ENCODE measurements at places on chromosomes 11 and 22. TPM values are rescaled to one million over a fixed set of nuclear protein-coding genes. Genes with fewer than 3 reads are reported as not detected.

DNA sequence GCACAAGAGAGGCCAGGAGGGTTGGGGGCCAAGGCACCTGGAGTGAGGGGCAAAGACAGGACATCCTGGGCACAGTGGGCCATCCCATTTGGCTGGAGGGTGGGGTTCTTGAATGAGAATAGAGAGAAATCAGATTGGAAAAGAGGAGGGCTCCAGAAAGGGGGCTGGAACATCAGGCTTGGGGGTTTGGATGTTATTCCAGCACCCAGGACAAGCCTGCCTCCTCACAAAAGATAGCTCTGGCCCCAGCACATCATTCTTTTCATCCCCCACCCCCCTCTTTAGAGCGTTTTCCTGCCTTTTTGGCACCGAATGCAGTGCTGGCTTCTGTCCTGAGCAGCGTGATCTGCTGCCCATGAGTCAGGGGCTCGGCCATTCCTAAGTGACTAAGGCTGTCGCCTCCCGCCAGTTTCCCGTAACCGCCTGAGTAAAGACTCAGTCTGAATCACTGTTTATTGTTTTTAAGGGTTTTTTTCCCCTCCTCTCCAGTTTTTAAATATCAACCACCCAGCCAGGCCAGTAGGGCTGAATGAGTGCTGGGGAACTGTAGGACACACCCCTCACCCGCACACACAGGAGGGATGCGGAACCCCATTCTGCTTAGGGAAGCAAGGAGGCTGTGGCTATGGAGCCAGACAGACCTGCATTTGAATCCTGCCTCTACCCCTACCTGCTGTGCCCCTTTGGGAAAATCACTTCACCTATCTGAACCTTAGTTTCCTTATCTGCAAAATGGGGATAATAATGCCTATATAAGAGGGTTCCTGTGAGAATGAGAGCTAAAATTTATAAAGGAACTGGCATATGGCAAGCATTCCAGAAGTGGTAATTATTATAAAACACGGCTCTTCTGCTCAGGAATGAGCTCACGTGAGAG lies 32.4 kb upstream of the NAV2 start:
- H3K36me3 ChIP-seq, result no peaks in the 10 kb centered on the region
- no peak overlapping the region for H3K27ac ChIP-seq
- no peaks in the 10 kb centered on the region for H3K4me1 ChIP-seq
- H3K4me3 ChIP-seq, result no peak overlapping the region
- no peaks in the 10 kb centered on the region for H3K27me3 ChIP-seq

DNA sequence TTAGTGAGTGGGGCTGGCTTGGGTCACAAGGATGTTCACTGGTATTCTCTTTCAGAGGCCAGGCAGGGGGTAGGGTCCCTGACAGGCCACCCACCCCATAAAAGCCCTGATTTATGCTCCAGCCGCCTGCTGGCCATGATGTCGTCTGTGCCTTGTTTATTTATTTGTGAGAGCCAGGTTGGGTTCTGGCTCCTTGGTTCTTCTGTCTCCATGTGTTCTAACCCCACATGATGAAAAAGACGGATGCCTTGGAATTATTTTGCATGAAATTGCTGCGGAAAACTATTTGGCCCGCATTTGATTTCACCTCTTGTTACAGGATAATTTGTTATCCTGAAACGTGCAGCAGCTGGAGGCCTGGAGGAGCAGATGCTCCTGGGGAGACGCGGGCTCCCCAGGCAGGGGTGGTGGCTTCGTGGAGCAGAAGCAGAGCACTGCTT lies 46.3 kb upstream of the WNT11 start:
- DNase-seq, result no peak
- H3K27me3 ChIP-seq, result no peaks in the 10 kb centered on the region
- no peaks in the 10 kb centered on the region for H3K4me1 ChIP-seq
- no peak overlapping the region for H3K27ac ChIP-seq
- H3K4me3 ChIP-seq, result no peak overlapping the region

DNA sequence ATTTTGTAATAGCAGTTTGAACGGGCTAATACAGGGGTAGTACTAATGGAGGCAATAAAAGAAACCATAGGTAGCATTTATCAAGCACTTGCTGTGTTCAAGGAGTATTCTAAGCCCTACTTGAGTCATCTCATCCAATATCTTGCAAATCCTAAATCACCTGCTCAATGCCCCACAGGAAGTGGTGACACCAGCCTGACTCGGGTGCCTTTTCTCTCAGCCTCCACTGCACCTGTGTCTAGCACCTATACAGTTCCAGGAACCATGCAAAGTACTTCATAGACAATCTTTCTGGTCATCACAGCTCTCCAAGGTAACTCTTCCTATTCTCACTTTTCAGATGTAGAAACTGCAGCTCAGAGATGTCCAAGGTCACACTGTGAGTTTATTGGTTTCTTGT lies 98.0 kb downstream of the PRR5L start:
- no peak for DNase-seq
- peaks cover 21% of the 10 kb centered on the region for H3K4me1 ChIP-seq
- H3K36me3 ChIP-seq, result no peaks in the 10 kb centered on the region
- H3K27me3 ChIP-seq, result no peaks in the 10 kb centered on the region
- H3K27ac ChIP-seq, result no peak overlapping the region
- no peak overlapping the region for H3K4me3 ChIP-seq

The CLCF1 gene
- 6.4 TPM for total RNA-seq

The ACR gene
- total RNA-seq, result not detected

GRCh38 chr11:19811380-19811779 lies 98.7 kb downstream of the NAV2 start:
- no peaks in the 10 kb centered on the region for H3K36me3 ChIP-seq
- DNase-seq, result no peak
- no peaks in the 10 kb centered on the region for H3K27me3 ChIP-seq
- H3K27ac ChIP-seq, result no peak overlapping the region
- no peaks in the 10 kb centered on the region for H3K4me1 ChIP-seq

DNA sequence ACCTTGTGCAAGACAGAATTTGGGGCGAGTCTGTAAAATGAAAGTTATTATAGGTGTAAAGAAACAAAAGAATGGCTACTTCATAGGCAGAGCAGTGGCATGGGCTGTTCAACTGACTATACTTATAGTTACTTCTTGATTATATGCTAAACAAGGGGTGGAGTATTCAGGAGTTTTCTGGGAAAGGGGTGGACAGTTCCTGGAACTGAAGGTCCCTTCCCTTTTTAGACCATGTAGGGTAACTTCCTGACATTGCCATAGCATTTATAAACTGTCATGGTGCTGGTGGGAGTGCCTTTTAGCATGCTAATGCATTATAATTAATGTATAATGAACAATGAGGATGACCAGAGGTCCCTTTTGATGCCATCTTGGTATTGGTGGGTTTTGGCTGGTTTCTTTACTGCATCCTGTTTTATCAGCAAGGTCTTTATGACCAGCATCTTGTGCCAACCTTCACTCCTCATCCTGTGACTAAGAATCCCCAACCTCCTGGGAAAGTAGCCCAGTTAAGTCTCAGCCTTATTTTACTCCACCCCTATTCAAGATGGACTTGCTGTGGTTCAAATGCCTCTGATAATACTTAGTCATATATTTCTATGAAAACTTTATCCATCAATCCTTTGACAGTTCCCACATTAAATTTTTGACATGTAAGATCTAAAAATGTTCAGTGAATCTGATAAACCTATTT lies 118.6 kb downstream of the ARHGAP42 start:
- H3K27ac ChIP-seq, result no peak overlapping the region
- H3K4me3 ChIP-seq, result no peak overlapping the region
- no peaks in the 10 kb centered on the region for H3K27me3 ChIP-seq
